ENCODE measurements at places on chromosomes 16 and 17. TPM values are rescaled to one million over a fixed set of nuclear protein-coding genes. Genes with fewer than 3 reads are reported as not detected.

DNA sequence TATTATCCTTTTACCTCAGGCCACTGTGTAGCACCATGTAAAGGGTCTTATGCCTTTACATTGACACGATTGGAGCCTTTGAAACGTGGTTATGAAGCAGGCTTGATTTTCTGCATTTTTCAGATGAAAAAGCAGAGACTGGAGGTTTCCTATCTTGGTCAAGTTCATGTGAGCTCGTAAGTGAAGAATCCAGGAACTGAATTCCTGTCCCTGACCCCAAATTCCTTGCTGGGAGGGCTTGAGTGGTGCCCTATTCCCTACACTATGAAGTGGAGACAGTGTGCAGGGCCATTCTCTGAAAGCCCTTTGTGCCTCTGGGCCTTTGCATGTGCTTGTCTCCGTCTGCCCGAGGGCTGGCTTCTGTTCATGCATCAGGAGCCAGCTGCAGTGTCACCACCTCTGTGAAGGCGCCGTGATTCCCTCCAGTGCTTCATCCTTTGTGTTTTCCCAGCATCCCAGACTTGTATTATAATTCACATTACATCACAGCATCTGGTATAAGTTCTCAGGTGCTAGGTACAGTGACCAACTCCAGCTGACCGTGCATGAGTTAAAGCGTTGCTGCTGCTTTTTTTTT, 181.1 kb downstream of the SNX29 start:
- peaks cover 22% of the 10 kb centered on the region for H3K4me1 ChIP-seq
- no peak overlapping the region for H3K27ac ChIP-seq
- DNase-seq: no peak
- H3K4me3 ChIP-seq: no peak overlapping the region
- H3K27me3 ChIP-seq: no peaks in the 10 kb centered on the region

DNA sequence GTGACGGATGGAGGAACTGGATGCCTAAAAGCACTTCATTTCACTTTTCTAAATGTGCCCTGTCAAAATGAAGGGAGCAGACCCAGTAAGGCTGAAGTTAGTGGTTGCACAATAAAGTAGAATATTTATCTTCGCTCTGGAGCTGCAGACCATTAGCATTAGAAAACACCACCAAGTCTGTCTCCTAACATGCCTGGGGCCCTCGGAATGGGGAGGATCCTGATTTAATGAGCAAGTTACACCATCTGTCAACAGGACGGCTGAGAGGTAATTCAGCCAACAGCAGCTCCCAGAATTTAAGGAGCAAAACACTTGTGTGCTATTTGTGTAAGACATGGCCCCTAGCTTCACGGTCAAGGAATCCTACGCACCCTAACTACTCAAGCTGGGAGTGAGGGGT, 22.3 kb downstream of the CA10 start:
- H3K36me3 ChIP-seq: no peaks in the 10 kb centered on the region
- H3K27me3 ChIP-seq: no peaks in the 10 kb centered on the region
- H3K27ac ChIP-seq: no peak overlapping the region
- no peaks in the 10 kb centered on the region for H3K4me1 ChIP-seq

DNA sequence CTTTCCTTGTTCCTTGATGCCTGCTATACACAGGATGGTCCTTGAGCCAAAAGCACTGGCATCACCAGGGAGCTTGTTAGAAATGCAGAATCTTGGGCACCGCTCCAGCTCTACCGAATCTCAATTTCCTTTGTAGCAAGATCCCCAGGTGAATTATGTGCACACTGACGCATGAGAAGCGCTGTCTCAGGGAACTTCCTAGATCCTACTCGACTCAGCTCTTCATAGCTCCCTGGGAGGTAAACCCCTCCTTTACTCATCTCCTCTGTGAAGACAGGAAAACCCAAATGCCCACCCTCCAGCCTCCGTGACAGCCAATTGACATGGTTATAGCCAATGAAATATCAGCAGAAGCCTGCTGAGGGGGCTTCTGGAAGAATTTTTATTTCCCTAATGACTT, 4.1 kb downstream of the USP31 start:
- H3K4me1 ChIP-seq: peaks cover 11% of the 10 kb centered on the region
- peak; percentile 37 for DNase-seq
- H3K36me3 ChIP-seq: no peaks in the 10 kb centered on the region
- no peak overlapping the region for H3K27ac ChIP-seq

GRCh38 chr16:83458612-83459011, 349.2 kb upstream of the HSBP1 start:
- no peak overlapping the region for H3K4me3 ChIP-seq
- H3K27me3 ChIP-seq: no peaks in the 10 kb centered on the region
- no peaks in the 10 kb centered on the region for H3K4me1 ChIP-seq
- no peaks in the 10 kb centered on the region for H3K36me3 ChIP-seq

GRCh38 chr16:69935278-69935711, 15.8 kb upstream of the CLEC18A start:
- no peaks in the 10 kb centered on the region for H3K27me3 ChIP-seq
- no peaks in the 10 kb centered on the region for H3K4me1 ChIP-seq
- no peak overlapping the region for H3K4me3 ChIP-seq

DNA sequence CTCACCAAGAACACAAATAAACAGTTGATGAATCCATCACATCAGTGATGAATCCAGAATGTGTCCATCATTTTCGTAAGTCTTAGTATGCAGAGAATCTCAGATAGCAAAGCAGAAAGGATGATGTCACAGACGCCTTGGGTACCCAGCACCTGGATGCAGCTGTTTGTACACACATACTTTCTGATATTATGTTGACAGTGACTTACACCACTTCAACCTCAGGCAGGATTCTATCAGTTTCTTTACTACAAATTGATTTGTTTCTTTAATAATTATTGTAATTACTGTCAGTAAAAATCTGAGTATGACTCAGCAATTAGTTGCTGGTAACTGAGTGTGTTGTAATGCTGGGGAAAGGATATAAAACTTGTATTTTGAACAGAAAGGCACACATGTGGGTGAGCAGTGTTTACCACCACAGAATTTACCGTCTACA, 159.8 kb downstream of the RPTOR start:
- no peak overlapping the region for H3K4me3 ChIP-seq
- no peaks in the 10 kb centered on the region for H3K36me3 ChIP-seq
- H3K4me1 ChIP-seq: no peaks in the 10 kb centered on the region
- no peaks in the 10 kb centered on the region for H3K27me3 ChIP-seq

GRCh38 chr16:81831722-81832126, 52.6 kb downstream of the PLCG2 start:
- H3K36me3 ChIP-seq: no peaks in the 10 kb centered on the region
- no peaks in the 10 kb centered on the region for H3K27me3 ChIP-seq
- no peak for DNase-seq
- no peak overlapping the region for H3K4me3 ChIP-seq
- H3K4me1 ChIP-seq: no peaks in the 10 kb centered on the region

DNA sequence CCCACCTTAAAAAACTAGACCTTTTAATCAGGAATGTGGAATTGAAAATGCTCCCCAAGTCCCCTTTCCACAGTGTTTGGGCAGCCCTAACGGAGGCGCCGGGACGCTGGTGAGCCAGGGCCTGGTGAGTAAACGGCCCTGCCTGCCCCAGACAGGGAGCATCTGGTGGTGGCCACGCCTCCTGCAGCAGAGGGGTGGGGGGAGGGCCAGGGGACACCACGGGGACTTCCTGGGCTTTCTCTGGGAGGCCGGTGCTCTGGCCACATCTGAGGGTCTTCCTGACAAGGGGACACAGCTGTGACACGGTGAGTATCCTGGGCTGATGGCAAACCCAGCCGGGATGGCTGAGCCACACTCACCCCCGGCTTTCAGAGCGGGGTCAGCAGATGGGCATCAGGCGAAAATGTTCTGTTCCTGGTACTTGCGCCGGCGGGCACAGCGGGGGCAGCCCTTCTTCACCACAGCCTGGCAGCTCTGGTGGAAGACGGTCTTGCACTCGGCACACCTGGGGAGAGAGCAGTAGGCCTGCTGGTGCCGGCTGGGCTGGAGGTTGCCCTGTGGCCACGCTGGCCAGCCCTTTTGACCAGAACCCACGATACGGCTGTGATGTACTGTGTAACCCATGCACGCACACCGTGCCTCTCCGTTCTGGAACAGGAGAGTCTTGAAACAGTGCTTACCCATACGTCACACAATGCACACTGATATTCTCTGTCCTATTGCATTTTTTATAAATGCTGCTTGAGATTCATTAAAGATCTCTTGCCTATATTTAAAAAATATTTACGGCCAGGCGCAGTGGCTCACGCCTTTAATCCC, 5.0 kb upstream of the ARHGAP27 start:
- H3K27me3 ChIP-seq: no peaks in the 10 kb centered on the region
- no peaks in the 10 kb centered on the region for H3K4me1 ChIP-seq
- no peak overlapping the region for H3K4me3 ChIP-seq
- peaks cover 6% of the 10 kb centered on the region for H3K36me3 ChIP-seq
- no peak for DNase-seq

- no peaks in the 10 kb centered on the region for H3K4me1 ChIP-seq
- no peak overlapping the region for H3K4me3 ChIP-seq
- no peak for DNase-seq
Measured at GRCh38 chr16:83940630-83941378, 12.2 kb upstream of the OSGIN1 start.

GRCh38 chr16:70696952-70697593, 11.2 kb upstream of the MTSS2 start:
- peaks cover 54% of the 10 kb centered on the region for H3K4me1 ChIP-seq
- H3K36me3 ChIP-seq: no peaks in the 10 kb centered on the region
- DNase-seq: peak; percentile 74

GRCh38 chr16:24041834-24042631, 206.2 kb downstream of the PRKCB start:
- no peak overlapping the region for H3K4me3 ChIP-seq
- H3K27me3 ChIP-seq: peaks cover 2% of the 10 kb centered on the region
- no peaks in the 10 kb centered on the region for H3K36me3 ChIP-seq
- H3K4me1 ChIP-seq: no peaks in the 10 kb centered on the region
- DNase-seq: peak; percentile 66

DNA sequence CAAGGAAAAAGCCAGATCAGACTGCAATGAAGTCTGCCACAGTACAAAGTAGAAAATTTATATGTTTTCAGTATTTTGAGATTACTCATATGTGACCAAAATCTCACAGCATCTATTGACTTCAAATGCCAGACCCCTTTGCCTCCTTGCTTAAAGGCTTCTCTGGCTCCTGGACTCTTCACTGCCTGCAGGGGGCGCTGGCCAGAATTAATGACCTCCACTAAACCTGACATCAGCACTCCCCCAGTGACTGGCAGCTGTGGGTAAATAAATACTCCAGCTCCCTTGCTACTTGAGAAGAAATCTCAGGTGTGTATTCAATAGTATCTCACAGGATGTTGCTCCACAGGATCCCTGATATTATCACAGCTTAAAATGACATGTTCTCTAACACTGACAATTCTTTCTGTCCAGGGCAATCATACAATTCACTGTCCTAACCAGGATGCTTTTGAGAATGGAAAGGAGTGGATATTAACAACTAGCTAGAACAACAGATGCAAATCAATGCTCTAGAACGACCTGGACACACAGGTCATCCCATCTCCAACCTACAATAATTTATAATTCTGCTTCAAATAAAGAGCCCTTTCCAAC, 4.0 kb downstream of the BECN1 start:
- peaks cover 8% of the 10 kb centered on the region for H3K4me1 ChIP-seq
- no peaks in the 10 kb centered on the region for H3K27me3 ChIP-seq
- H3K27ac ChIP-seq: no peak overlapping the region
- peak; percentile 60 for DNase-seq

DNA sequence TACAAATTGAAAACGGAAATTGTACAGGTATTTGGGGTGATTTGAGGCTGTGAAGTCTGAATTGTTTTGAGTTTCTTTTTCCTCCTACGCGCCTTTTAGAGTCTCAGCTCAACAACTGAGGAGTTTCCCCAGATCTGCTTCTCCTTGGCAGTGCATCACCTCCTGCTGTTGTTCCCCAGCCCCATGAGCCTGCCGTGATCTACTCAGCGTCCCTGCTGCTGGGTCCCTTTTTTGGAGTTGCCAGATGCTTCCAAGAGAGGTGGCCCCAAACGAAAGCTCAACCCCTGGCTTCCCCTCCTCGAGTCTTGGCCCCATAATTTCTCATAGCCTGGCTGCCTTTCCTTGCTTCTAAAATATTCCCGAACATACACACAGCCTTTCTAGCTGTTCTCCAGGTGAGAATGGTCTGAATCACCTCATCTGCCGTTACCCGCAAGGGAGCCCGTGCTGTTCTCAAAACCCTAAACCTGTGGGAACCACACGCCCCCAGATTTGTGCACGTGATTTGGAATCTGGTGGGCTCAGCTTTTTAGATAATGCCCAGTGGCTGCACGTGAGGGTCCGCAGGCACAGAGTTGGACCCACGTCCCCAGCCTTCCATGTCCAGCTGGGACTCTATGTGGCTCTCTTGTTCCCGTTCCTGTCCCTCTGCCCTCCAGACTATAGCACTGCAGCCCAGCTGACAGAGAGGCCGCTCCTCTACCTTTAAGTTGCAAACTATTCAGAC, 179.1 kb upstream of the CHMP6 start:
- H3K27me3 ChIP-seq: no peaks in the 10 kb centered on the region
- no peaks in the 10 kb centered on the region for H3K4me1 ChIP-seq
- no peaks in the 10 kb centered on the region for H3K36me3 ChIP-seq
- H3K27ac ChIP-seq: no peak overlapping the region
- DNase-seq: peak; percentile 23

- H3K4me3 ChIP-seq: peak overlapping the region; percentile 0
- no peaks in the 10 kb centered on the region for H3K4me1 ChIP-seq
- no peaks in the 10 kb centered on the region for H3K27me3 ChIP-seq
- no peak overlapping the region for H3K27ac ChIP-seq
- DNase-seq: peak; percentile 69
Measured at GRCh38 chr17:488993-489757, 136.6 kb upstream of the RPH3AL start.

GRCh38 chr17:61503961-61504360, 51.7 kb downstream of the TBX4 start:
- no peak overlapping the region for H3K4me3 ChIP-seq
- DNase-seq: no peak
- H3K4me1 ChIP-seq: no peaks in the 10 kb centered on the region
- no peaks in the 10 kb centered on the region for H3K36me3 ChIP-seq
- H3K27ac ChIP-seq: no peak overlapping the region

Gene ATP2A3
- total RNA-seq: 52.1 TPM

Gene APOBR
- total RNA-seq: 3.2 TPM

Gene TOP2A
- total RNA-seq: 2.7 TPM

Gene PDE6G
- total RNA-seq: 3.2 TPM

Gene TEX19
- total RNA-seq: not detected

Gene MYH4
- not detected for total RNA-seq

Gene CES5A
- not detected for total RNA-seq

Gene DCAF7
- total RNA-seq: 81.0 TPM

Gene TMEM92
- total RNA-seq: 2.4 TPM

Gene CHTF8
- total RNA-seq: 124 TPM
